ENCODE measurements at places on chromosomes 6 and 20.

DNA sequence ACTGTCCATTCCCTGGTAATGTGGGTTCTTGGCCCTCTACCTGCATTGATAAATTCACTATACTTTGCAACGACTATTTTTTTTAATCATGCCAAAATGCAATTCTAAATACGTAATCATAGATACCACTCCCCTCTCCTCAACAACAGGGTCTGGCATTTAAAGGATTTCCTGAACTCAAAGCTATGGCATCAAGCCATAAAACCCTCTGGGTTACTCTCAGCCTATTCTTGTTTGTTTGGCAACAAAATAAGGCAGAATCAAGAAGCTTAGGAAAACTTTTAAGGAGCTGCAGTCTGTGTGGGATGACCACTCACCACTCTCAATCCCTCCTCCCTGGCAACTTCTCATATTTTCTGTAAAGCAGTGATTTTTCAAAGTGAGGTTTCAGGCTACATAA lies 669.9 kb upstream of the ID4 start:
- DNase-seq = no peak

DNA sequence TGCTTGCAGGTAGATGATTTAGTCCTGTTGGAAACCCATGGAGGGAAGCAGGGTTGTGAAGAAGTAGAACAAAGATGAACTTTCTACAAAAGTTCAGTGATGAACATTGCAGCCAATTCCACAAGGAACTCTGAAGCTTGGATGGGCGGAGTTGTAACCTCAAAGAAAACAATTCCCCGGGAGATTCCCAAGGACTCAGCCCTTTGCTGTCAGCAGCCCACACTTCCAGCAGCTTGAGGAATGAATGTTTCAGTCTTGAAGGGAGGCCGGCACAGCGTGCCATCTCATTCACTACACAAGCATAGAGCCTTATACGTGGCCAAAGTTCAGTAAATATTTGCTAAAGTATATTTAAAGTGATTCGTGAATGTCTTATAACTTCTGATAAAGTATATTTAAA lies 269.4 kb downstream of the NKAIN2 start:
- DNase-seq = no peak

DNA sequence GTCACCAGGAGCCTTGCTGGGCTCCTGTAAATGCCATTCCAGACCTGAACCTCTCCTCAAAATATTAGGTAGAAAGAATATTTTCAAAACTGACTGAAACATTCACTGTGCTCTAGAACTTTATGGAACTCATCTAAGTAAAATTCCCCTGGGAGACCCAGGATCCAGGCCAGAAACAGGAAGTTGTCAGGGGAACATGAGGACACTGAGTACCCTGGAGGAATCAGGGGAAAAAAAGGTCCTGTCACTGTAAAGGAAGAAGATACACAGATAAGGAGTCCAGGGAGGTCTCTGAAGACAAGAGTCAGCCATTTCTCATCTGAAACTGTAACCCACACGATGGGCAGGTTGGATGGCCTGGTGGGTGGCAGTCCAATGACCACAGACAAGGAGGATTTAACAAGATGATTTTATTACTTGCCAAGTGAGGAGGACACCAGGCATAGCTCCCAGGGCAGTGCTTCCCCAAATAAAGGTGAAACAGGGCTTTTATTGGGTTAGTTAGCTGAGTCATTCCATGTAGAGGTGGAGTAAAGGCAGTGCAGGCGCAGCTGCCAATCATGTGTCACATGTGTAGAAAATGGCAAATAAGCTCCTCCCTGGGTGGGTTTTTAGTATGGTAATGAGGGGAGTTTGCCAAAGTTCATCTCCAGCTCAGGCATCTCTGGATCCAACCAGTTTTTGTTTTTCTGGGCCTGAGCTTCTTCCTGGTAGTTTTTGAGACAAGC lies 138.5 kb downstream of the RCAN2 start:
- no peak for DNase-seq

DNA sequence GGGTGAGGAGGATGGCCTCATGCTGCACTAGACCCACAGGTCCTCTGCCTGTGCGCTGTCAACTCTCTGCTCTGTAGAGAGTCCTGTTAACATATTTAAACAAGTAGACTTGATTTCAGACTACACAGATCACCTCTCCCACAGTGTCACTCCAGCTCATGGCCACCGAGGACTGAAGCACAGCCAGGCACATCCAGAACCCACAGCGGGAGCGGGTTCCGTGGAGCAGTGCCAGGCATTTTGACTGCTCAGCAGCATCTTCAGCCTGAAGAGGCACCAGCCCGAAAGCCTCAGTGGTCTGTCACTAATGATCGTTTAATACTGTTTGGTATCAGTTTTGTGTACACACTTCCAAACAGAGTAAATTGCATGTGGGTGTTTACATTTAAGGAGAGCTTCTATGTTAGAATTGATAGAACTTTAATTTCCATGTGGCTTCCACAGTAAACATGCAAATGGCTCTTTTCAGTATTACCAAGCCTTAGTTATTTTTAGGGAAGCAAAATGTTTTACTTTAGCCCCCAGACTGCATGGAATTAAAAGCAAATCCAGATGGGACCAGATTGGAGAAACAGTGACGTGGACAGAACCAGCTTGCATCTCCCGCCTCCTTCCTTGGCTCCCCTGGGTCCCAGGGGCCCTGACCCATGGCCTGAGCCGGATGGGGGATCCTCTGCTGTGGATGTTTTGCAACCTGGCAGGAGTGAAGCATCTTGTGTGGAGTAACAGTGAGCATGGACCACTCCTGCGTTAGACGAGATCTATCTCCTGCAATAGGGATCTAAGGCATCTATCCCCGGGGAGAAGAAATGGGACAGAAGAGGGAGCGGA lies 196.7 kb upstream of the CDH4 start:
- DNase-seq = no peak

- no peak for DNase-seq
These were observed 90.2 kb upstream of the QKI start for GRCh38 chr6:163324326-163324687.

DNA sequence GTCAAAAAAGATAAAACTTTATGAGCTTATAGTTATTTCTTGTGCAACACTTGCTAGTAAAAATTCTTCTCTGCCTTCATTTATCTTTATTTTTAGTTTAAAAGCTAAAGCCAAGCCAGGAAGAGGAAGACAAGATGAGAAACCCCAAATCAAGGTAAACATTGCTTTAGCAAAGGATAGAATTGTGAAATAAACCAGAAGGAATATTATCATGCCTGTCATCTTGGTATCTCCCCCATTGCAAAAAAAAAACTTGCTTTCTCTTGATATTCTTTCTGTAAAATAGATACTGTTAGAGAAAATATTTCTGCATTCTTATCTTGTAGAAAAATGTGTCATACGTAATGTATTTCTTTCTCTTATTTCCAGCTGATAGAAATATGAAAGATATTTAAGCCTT lies 432.8 kb downstream of the GJA1 start:
- no peak for DNase-seq

GRCh38 chr20:44418069-44418905 lies 57.4 kb upstream of the TTPAL start:
- no peak for DNase-seq

DNA sequence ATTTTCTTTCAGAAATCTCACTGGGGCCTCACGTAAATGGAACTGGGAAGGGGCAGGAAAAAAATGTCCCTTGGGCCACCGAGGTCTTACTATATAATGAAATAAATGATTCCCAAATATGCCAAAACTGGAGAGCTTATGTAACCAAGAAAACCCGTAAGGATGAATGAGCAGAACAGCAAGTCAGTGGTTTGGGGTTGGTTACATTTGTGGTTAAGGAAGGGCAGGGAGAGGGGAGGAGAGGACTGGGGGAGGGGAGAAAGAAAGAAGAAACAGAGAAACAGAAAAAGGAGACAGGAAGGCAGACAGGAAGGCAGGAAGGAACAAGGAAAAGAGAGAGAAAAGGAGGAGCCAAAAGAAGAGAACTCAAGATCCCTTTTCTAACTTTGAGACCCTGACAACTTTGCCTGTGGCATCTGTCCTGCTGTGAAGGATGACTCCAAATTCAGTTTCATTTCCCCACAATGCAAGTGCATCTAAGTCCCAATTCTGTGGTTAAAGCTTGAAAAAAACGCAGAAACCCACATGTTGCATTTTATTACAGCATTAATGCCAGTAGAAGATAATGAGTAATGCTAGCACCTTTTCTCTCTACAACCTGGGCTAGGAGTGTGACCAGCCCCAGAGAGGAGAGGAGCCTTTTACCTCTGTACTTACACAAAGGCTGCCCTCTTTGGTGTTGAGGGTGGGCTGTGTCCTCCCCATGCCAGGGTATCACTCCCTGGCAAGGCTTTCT lies 10.8 kb upstream of the ARMC2 start:
- peak; percentile 34 for DNase-seq

- no peak for DNase-seq
These were observed 221.5 kb downstream of the MYLK4 start for GRCh38 chr6:2529211-2529719.

DNA sequence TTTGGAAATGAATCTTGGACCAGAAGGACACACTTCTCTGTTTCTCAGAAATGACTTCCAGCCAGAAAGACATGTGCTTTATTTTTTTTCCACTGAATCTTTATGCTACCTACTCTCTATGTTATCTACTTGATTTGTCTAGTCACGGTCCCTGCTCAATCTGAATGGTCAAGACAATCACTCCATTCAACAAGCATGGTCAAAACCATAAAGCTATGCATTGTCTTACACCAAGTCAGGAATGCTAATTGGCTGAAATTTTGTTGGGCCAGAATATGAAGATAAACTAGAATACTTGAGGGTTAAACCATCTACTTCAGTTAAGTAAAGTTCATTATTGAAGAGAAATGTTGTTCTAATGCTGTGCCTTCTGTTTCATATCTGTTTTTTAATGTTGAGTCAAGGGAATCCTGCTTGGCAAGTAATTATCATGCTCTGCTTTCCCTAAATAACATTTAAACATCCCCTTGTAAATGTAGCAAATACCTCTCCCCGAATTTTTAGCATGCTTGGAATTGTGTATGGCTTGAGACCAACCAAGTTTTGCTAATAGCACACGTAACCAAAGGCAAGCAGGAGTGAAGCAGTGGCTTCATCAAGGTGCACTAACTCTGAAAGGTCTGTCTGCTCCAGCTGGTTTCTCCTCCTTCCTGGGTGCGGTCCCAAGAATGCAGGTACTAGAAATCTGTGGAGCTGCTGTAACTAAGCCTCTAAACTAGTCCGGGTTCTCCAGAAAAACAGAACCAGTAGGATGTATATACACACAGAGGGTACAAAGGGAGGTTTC lies 190.3 kb upstream of the CDYL start:
- no peak for DNase-seq
